AG04449 (cell line): ENCODE measurements at places on chromosomes 4 and X.

DNA sequence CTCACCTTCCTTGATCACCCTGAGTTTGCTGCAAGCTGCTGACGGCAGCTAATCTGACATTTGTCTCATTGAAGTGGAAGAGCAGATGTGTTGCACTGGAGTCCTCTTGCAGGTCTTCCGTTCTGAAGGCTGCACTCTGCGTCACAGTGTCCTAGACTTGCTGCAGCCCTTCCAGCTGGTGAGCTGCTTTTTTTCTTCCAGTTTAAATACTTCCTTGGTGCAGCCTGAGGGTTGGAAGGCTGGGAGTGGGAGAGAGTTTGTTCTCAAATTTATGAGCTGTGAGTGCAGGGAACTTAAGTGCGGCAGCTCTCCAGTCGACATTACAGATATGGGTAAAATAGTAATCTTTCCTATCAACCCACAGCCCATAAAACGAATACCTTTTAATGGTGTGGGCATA is 303.6 kb upstream of the FAT1 start:
- no peak for DNase-seq

GRCh38 chrX:155662282-155662681 is 49.5 kb upstream of the TMLHE start:
- DNase-seq: no peak

- DNase-seq: no peak
These were observed 792 bp downstream of the PPID start for GRCh38 chr4:158722291-158722916.

DNA sequence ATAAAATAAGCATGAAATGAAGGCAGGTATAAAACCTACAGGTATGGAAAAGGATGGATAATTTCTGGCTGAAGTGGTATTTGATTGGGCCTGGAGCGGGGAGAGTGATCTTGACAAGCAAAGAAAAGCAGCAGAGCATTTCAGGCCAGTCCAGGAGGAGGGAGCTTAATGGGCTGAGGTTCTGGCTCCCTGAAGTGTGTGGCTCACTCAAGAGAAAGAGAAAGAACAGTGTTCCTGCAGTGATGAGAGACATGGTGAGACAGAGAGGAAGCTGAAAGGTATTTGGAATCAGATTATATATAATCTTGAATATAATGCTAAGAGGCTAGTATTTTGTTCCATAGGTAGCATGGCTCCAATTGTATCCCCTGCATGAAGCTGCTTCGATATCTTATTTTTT is 153.5 kb downstream of the MGST2 start:
- DNase-seq: no peak

DNA sequence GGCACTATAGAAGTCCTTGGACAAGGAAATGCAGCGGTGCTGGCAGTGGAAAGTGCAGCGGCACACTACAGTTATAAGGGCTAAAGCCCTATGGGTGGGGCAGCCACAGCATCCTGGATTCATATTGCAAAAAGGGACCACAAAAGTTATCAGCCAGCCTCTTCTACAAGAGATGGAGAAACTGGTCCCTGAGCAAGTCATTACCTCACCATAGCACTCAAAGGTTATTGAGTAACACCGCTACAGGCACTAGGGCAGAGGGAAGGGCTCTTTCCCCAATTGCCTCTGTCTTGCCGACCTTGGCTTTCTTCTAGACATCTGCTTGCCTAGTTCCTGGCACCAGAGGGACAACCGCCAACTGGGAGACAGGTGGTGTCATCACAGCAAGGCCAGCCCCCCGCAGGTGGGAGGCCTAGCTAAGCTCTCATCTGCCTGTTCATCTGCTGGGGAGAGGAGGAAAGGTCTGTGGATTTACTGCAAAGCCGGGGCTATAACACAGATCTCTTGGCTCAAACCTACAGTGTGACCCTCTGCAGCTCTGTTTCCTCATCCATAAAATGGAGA is 600.0 kb downstream of the BCOR start:
- DNase-seq: no peak

DNA sequence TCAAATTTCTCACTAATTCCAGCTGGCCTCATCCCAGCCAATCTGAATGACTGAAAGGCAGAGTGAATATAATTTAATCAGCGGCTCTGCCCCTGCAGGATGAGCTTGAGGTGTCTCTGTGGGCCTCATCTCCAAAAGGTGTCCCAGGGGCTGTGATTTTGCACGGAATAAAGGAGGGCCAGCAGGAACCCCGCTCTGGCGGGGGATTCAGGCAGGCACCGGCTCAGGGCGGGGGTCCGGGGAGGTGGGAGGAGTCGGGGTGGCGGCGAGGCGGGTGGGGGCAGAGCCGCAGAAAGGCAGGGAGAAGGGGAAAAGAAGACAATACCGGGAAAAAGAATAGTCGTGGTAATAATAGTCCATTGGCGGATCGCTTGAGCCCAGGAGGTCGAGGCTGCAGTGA is 16.0 kb upstream of the ERCC6L start:
- DNase-seq: no peak

DNA sequence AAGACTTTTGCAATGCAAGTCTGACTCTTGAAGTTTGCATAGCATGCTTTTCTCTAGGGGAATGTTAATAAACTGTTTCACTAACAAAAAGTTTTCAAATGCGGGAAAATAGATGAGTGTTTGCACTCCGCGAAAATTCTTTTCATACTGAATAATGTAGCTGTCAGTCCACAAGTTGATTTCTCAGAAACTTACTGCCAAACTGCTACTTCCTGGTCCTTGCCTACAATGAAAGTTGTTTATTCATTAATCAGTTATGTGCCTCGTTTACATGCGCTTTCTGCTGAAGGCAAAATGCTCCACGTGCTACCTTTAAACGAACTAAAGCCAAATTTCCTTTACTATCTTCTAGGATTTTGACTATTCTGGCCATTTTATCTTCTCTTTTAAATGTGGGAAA is 166.2 kb downstream of the MAGEB17 start:
- DNase-seq: no peak

GRCh38 chr4:98555798-98556445 is 102.5 kb downstream of the TSPAN5 start:
- no peak for DNase-seq

DNA sequence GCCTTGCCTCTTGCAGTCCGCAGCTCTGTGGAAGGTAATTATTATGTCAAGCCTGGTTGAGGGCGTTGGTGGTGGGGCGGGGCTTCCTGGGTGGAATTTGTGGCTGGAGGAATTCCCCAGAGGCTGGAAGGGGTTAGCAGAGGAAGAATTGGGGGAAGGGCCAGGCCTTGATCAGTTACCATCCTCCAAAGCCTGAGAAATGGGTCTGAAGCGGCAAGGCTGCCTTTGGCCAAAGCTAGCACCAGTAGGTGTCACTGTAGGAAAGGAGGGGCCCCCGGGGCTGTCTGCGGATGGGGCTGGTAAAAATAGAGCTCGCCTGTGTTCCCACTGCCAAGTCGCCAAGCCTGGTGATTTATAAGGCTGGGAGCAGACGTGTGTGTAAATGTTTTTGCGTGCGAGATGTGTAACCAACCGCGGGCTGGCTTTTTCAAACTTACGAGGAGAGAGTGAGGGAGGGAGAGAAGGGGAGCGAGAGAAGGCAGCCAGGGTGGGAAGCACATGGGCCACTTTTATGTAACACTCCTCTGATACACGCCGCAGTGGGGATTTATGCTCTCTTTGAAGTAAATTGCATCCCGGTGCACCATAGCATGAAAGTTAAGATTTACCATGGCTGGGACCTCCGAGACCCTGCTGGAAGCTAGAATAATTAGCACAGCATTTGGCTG is 367.0 kb downstream of the BCOR start:
- DNase-seq: peak; percentile 36

- DNase-seq: no peak
These were observed 645 bp downstream of the AMMECR1 start for GRCh38 chrX:110317061-110317819.

DNA sequence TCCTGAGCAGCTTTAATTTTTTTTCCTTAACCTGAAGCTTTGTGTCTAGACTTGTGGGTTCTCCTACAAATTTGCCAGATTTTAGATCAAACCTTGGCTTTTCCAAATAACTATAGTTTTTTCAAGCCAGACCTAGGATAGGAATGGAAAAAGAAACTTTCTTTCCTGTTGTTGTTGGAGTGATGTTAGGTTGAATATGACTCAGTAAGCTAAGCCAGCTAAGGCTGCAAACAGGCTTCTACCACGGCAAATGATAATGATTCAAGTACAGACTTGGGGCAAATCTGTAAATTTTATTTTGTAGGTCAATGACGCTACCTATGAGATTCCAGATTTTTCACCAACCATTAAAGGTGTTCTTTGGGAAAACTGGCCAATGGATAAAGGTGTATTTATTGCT is 45.6 kb downstream of the WDR19 start:
- DNase-seq: no peak

DNA sequence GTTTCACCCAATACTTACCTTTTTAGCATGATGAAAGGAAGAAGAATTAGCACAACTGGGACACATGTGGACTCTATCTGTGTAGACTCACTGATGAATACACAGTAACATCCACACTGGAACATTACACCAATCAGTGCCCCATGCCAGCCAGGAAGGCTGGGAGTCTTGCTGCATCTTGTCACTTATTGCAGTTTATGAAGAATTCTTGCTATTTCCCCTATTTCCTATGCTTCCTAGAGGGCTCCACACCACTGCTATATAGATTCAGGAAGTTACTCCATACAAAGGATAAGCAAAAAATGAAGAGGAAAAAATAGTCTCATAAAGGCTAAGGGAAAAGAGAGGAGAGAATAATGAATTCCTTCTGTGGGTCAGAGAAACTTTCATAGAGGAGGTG is 201.0 kb downstream of the CAMK2D start:
- no peak for DNase-seq

DNA sequence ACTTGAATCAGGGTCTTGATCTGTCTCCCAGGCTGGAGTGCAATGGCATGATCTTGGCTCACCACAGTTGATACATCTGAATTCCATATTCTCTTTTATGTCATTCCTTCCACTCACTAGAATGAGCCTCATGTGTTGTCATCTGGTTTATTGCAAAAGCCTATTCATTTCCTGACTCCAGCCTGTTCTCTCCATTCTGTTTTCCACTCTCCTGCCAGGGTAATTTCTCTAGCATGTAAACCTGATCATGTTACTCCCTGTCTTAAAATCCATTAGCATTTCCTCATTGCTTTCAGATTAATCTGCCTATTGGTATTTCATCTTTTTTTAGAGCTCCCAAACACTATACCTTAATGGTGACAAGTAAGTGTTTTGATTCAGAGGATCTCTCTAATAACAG is 4.3 kb upstream of the DDX60L start:
- peak; percentile 89 for DNase-seq

- no peak for DNase-seq
These were observed 330.7 kb upstream of the RASGEF1B start for GRCh38 chr4:81802285-81802846.

- no peak for DNase-seq
These were observed 350.9 kb downstream of the CAMK2D start for GRCh38 chr4:113410686-113411085.

DNA sequence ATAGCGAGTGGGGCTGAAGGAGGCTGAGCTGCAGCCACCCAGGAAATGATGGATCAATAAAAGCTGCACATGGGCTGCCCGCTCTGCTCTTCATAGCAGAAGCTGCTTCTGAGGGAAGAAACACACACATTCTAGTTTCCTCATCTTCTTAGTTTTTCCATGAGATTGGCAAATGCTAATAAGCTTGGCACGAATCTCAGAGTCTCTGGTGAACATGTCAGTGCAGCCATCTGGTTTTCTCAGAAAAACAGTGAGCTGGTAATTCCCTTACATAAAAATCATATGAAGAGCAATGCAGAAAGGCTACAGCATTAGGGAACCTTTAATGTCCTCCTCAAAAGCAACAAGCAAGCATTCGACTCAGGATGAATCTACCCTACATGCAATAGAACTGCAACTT is 69.9 kb downstream of the GATB start:
- DNase-seq: no peak

DNA sequence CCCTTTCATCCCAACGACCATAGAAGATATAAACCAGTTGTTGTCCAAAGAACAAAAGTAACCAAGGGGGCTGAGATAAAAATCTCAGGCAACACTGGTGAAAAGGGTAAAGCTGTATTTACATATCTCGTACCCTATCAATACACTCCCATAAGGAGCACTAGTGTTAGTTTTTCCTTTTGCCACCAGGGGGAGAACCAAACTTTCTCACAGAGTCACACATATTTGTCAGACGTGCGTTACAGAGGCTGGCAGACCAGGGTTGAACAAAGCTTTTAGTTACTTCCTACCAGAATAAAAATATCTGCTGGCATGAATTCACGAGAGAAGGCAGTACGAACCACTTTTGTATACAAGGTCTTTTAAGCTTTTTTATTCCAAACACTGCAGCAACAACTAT is 88.3 kb downstream of the AMELX start:
- peak; percentile 10 for DNase-seq

- DNase-seq: no peak
These were observed 62.2 kb downstream of the AMELX start for GRCh38 chrX:11355259-11355909.

DNA sequence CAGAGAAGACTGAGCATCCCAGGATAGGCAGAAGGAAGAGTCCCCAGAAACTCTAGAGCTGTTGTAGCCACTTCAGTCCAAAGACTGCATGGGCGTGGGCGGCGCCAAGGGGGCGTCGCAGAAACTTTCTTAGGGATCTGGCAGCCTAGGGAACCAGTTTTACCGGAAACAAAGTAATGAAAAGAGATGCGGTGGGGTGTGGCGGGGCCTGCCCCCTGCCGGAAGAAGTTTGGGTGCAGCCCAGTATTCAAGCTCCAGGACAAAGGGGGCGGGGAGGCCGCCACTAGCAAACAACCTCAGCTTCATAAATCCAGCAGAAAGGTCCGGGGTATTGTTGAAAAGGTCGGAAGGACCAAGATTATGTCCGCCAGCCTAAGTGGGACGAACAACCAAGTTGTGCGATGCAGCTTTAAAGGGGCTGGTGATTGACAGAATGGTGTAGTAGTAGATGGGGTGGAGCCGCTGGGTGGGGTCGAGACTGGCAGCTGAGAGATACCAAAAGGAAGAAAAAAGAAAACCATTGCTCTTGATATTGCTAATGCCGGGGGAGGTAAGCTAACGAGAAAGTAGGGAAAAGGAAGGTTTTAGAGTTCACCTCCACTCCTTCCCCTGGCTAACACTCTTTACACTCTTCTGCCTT is 190.5 kb downstream of the RRAGB start:
- no peak for DNase-seq

DNA sequence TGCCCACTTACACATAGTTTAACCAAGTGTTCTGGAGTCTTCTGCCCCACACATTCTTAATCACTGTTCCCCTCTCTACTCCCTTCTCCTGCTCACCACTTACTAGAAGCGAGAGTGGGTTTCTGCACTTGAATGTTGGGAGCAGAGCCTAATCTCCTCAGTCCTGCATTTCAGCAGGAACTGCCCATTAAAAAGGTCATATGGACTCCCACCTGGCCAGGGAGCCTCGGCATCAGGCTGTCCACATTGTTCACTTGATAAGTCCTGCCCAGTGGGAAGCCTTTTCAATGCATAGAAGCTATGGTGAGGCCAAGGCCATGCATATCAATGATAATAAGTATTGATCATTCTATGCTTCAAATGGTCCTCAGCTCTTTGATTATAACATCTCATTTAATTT is 144.3 kb downstream of the LDB2 start:
- no peak for DNase-seq

- no peak for DNase-seq
These were observed 60.9 kb upstream of the HS3ST1 start for GRCh38 chr4:11489453-11490083.

- DNase-seq: no peak
These were observed 81.5 kb downstream of the RCHY1 start for GRCh38 chr4:75432683-75433082.

- DNase-seq: peak; percentile 24
These were observed 39.8 kb upstream of the S100G start for GRCh38 chrX:16610121-16610621.

- no peak for DNase-seq
These were observed 20.2 kb downstream of the PPA2 start for GRCh38 chr4:105453550-105454205.

- DNase-seq: peak; percentile 2
These were observed 45.5 kb downstream of the TMEM144 start for GRCh38 chr4:158255727-158256324.
